ENCODE measurements at places on chromosomes 6 and 20.

GRCh38 chr6:157198425-157199279 lies 124.7 kb downstream of the TMEM242 start:
- DNase-seq: no peak

- DNase-seq: no peak
These were observed 1.1 kb upstream of the ZNF343 start for GRCh38 chr20:2509794-2510193.

DNA sequence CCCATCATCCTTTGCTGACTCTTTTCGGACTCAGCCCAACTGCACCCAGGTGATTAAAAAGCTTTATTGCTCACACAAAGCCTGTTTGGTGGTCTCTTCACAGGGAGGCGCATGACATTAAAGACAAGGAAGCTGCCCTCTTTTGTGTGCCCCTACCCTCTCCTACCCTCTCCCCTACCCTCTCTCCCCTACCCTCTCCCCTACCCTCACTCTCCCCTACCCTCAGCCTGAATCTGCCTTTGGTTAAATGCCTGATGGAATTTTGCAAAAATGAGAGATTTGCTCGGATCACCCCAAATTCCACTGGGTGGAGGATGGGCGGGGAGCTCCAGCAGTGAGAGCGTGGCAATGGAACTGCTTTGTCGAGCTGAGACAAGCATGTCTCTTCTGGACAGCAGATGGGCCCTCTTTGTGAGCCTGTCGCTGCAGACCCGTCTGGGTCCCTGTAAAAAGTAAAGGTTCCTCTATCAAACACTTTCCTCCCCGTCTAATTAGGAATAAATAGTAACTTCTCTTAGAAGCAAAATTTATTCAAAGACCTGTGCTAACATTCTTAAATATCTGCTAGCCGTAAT lies 76.4 kb upstream of the MLN start:
- no peak for DNase-seq

DNA sequence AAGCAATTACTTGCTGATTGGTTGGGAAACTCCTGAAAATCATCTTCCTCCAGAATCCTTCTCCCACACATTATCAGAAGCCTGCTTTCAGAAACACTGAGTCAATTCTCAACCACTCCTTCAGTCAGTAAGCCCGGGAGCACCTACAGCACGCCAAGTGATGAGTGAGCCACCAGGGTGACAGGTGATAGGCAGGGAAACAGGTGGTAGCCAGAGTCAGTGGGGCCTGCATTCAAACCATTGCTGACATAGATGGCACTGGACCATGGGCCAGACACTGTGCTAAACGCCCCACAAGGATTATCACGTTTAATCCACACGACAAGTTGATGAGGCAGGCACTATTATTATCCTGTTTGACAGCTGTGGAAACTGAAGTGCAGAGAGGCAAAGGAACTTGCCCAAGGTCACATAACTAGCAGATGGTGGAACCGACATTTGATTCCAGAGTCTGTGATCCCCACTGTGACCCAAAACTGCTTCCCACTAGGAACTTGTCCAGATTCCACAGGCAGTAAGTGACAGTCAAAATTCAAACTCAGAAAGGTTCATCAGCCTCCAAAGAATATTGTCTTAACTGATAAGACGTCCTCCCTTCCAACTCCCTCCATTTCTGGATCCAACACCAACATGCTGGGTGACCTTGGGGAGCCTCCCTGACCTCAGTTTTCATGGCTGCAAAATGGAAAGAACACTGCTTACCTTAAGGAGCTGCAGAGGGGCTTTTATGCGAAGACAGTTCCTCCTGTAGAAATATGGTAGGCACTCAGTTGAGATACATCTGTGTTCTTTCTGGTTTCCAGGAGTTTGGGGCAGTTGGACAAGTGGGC lies 23.9 kb upstream of the TOP1 start:
- no peak for DNase-seq

GRCh38 chr20:13581451-13581850 lies 57.3 kb downstream of the TASP1 start:
- no peak for DNase-seq

Data from NCI-H2227 treated with DMSO at 0.1 percent for 48 hours (cell line).